Cardiac ventricle fibroblast (primary cell): ENCODE measurements at places on chromosomes 4 and X. TPM values are rescaled to one million over a fixed set of nuclear protein-coding genes. Genes with fewer than 3 reads are reported as not detected.

AKAP4 gene
- total RNA-seq: not detected in 2 replicates

COL4A6 gene
- total RNA-seq: 0.44 and 0.54 TPM in 2 replicates

SOD3 gene
- total RNA-seq: 183 and 187 TPM in 2 replicates

TMSB15C gene
- 0.73 and 2.2 TPM in 2 replicates for total RNA-seq

PRKG2 gene
- total RNA-seq: 3.4 and 4.1 TPM in 2 replicates
